ENCODE measurements at places on chromosomes 3 and 15. TPM values are rescaled to one million over a fixed set of nuclear protein-coding genes. Genes with fewer than 3 reads are reported as not detected.

Gene GRIP2
- total RNA-seq, result 3.2 TPM

Gene FOXB1
- 5.9 TPM for total RNA-seq

Gene NOX5
- total RNA-seq, result not detected

Gene ZMAT3
- total RNA-seq, result 9.8 TPM

Gene LDHAL6B
- not detected for total RNA-seq

Gene DNAH12
- 0.09 TPM for total RNA-seq

Gene LRRK1
- total RNA-seq, result 2.5 TPM

Gene ACTRT3
- 1.5 TPM for total RNA-seq

- no peak for DNase-seq
These were observed 23.5 kb upstream of the STIMATE start for GRCh38 chr3:52920841-52921240.

- peak; percentile 43 for DNase-seq
These were observed 590 bp upstream of the TRIM71 start for GRCh38 chr3:32817257-32817557.

- DNase-seq, result no peak
These were observed at the start of gene ISLR2 for GRCh38 chr15:74130155-74130848. Gene ISLR2 (plus strand): TSS chr15:74130586. CDS start chr15:74132755, 2,169 bp downstream.

DNA sequence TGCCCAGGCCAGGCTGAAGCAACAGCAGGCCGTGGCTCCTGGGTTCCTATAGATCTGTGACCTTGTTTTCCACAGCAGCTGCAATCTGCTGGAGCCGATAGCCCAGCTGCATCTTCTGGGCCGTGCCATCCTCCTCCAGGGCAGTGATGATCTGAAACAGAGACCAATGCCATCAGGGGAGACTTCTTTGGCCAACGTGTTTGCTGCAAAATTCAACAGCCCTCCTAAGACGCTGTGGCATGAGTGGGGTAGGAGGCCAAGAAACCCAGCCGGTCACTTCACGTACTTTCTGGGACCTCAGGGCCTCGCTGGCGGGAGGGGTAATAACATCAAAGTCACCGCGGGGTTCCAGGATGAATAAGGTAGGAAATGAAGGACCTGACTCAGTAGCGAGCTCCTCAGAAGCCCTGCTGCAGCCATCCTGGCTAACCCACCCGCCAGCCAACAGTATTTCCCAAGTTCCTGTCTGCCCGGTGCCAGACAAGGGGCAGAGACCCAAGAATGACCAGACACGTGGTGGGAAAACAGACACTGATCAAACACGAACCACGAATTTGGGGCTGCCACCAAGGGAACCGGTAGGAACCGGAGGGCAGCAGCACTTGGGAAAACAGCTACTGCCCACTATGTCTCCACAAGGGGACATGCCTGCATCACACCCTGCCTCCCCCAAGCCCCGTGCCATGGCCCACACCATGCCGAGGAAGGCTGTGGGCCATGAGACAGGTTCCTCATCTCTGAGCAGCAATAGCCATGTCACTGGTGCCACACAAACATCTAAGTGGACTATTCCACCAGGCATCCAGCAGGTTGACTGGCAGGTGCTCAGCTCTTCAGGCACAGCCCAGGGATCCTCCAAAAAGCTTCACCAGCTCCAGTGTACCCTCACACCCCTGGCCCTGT is 25.2 kb downstream of the PLXNB1 start:
- DNase-seq, result no peak

DNA sequence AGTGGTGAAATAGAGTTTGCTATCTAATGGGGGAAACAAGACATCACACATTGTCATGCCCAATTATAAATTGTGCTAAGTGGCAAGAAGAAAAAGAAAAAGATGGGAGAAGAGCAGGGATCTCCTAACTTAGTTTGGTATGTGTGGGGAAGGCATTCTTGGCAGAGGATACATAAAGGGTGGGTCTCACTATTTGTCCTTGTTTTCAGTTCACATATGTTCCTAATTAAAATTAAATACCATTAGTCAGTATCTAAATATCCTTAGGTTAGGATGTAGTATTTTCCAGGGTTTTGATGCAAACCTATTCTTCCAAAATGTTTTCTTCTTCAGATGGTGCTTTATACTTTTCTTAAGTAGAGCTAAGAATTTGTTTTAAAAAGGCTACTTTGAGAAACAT is 173.7 kb downstream of the B3GALNT1 start:
- no peak for DNase-seq

DNA sequence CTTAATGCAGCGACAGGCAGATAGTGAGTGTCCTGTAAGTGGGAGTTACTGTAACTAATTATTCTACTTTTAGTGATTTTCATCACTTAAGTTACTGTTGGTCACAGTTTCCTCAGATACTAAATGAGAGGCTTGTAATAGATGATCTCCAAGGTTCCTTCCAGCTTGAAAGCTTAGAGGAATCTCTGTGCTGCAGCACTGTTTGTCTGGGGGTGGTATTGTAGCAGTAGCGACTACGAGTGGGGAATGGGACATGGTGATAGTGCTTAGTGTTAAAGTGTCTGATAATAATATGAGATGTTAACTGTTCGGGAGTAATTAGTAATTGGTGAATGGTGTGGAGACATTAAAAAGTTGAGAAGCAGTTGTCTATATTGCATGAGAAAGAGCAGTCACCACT is 12.4 kb downstream of the PPP4R2 start:
- DNase-seq, result no peak

DNA sequence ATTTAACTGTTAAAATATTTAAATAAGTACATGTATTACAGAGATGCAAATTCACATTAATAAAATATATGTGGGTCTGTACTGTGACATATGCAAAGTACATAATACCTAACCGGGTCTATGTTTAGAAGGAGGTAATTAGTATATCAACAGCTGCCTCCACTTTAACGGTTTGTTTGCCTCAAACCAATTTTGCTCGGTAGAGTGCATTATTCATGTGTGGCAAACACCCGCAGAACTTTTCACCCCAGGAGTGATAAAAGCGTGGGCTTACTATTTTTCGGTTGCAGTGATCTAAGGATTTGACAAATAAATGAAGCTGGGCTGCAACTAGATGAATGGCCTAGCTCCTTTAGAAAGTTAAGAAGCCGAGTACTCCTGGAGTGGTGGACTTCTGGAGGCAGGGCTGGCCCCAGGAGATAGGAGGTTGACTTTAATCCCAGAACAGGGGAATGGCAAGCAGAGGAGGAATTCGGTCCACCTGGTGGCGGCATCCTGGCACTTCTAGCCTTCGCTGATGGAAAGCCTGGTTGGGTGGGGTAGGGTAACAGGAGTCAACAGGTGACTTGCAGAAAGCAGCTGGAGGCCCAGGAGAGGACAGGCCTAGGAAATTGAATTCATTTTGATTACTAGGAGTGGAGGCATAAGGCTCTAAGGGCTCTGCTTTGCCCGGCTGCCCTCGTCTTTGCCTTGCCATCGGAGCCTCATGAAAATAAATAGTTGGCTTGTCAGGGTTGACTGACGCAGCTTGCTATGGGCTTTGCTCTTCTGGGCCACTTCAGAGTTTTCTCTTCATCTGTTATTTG is 2.4 kb downstream of the SLCO3A1 start:
- no peak for DNase-seq

GRCh38 chr3:44982817-44983216 is 6.8 kb downstream of the EXOSC7 start:
- DNase-seq, result no peak

GRCh38 chr3:42539871-42540714 is 37.6 kb downstream of the VIPR1 start:
- DNase-seq, result peak; percentile 51

- DNase-seq, result no peak
These were observed 69.1 kb downstream of the MAGEF1 start for GRCh38 chr3:184642631-184643285.

GRCh38 chr3:70974747-70975146 is 608.8 kb downstream of the FOXP1 start:
- DNase-seq, result no peak

DNA sequence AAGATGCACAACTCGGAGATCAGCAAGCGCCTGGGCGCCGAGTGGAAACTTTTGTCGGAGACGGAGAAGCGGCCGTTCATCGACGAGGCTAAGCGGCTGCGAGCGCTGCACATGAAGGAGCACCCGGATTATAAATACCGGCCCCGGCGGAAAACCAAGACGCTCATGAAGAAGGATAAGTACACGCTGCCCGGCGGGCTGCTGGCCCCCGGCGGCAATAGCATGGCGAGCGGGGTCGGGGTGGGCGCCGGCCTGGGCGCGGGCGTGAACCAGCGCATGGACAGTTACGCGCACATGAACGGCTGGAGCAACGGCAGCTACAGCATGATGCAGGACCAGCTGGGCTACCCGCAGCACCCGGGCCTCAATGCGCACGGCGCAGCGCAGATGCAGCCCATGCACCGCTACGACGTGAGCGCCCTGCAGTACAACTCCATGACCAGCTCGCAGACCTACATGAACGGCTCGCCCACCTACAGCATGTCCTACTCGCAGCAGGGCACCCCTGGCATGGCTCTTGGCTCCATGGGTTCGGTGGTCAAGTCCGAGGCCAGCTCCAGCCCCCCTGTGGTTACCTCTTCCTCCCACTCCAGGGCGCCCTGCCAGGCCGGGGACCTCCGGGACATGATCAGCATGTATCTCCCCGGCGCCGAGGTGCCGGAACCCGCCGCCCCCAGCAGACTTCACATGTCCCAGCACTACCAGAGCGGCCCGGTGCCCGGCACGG is 991 bp downstream of the SOX2 start:
- DNase-seq, result no peak

- no peak for DNase-seq
These were observed 46.7 kb downstream of the RAD54L2 start for GRCh38 chr3:51585197-51585596.

DNA sequence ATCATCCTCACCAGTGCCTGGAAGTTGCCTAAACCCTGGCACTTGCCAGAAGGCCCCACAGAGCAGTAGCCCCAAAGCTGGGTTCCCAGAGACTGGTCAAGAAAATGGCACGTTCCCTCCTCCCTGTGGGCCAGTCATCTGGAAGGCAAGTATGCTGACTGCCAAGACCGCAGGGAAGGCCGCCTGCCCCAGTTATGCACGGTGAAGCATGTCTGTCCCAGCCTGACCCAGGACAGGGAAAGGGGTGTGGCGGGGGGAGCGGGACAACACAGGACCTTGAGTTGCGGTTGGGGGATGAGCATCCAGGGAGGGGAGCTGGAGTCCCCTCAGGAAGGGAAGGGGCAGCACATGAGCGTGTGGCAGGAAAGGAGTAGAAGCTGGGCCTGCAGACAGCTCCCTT is 33.0 kb downstream of the RBPMS2 start:
- DNase-seq, result no peak

DNA sequence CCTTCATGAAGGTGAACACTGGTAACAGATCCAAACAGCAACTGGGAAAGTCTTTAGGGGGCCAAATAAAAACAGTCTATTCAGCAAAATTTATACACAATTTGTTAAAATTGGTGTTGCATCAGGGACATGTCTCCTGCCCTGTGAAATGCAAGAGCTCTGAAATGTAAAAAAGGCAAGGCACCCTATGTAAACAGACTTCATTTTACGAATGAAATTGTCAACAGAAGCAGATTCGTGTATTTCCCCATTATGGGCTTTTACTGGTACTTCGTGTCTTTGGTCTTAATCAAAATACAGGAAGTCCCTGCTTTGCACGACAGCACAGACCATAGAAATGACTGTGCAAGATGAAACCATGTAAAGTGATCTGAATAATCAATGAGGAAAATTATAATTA is 127.3 kb upstream of the THBS1 start:
- DNase-seq, result no peak

DNA sequence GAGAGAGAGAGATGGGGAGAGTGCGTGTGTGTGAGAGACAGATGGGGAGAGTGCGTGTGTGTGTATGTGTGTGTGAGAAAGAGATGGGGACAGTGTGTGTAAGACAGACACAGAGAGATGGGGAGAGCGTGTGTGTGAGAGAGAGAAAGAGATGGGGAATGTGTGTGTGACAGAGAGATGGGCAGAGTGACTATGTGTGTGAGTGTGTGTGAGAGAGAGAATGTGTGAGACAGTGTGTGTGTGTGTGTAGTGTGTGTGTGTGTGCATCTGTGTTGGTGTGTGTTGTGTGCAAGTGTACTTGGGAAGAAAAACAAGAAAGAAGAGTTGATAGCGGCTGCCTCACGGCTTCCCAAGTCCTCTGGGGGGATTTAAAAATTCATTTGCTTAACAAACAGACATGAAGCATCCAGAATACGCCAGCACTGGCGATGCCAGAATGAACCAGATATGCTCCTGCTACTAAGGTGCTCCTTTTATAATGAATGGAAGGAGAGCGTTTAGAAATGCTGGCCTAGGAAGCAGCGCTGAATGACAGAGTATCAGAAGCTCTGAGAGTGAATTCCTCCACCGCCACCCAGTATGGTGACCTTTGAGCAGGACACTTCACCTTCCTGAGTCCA is 186.1 kb upstream of the TSC22D2 start:
- DNase-seq, result no peak

- DNase-seq, result no peak
These were observed 28.2 kb downstream of the CSTA start for GRCh38 chr3:122353215-122353614.

DNA sequence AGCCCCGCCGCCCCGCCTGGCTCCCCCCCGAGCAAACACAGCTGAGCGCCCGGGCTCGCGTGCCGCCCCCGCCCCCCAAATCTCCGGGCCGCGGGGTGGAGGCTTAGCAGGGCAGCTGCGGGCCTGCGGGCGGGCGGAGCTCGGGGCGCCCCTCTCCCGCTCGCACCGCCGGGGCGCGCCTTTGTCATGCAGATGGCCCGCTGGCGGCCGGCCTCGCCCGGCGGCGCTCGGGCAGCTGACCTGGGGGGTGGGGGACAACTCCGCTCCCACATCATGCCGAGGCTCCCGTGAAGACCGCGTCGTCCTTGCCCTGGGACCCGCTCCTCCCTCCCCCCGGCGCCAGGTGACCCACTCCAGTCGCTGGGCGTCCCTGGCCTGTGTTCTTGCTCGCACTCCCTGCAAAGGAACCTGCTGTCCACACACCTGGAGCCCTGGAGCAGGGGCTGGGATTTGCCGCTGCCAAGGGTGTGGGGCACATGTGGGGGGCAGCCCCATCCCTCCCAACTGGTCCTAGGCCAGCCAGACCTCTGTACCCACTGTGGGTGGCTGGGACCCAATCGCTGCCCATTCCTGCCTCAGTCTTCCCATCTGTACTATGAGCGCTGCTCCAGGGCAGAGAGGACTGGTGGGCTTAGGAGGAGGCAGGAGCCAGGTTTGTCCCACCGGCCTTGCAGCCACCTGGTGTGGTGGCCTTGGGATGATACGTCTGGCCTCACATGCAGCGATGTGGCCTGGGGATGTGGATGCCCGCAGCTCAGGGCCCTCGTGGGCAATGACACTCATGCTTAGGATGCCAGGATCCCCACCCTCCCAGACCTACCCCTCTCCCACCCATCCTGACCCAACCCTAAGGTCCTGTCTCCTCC is 33.5 kb downstream of the DNAJB8 start:
- no peak for DNase-seq

- DNase-seq, result no peak
These were observed 752.6 kb upstream of the NR2F2 start for GRCh38 chr15:95577927-95578326.

GRCh38 chr3:160038862-160039562 is 50.4 kb downstream of the IL12A start:
- DNase-seq, result peak; percentile 30

DNA sequence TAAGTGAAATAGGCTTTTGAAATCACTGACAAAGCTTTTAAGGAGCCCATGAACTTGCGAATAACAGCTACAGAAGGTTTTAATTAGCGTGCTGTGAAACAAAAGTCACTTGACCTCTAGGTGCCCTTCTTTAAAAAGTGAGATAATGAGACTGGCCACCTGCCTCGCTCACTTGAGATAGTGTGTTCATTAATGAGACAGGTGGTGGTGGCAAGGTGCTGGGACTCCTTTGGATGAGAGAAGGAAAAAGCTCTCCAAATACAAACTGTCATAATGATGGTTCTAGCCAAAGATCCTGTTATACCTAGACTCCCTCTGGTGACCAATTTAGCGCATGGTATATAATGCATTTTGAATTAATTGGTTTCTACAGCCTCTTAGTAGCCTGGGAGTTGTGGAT is 22.7 kb upstream of the IREB2 start:
- DNase-seq, result no peak

- no peak for DNase-seq
These were observed 1.7 kb downstream of the CCDC9B start for GRCh38 chr15:40338921-40339620.

Measured in neural crest cell (in vitro differentiated cells).